ENCODE measurements at places on chromosomes 6 and 20. TPM values are rescaled to one million over a fixed set of nuclear protein-coding genes. Genes with fewer than 3 reads are reported as not detected.

- peaks cover 6% of the 10 kb centered on the region for H3K27me3 ChIP-seq
- no peak for DNase-seq
- no peaks in the 10 kb centered on the region for H3K4me1 ChIP-seq
- no peaks in the 10 kb centered on the region for H3K36me3 ChIP-seq
These were observed 174.0 kb downstream of the RNF144B start for GRCh38 chr6:18561037-18561750.

SEMG1 gene
- polyA plus RNA-seq: not detected

GRCh38 chr6:83006270-83006905, 59.3 kb downstream of the UBE3D start:
- no peak overlapping the region for H3K27ac ChIP-seq
- no peak overlapping the region for H3K4me3 ChIP-seq
- H3K4me1 ChIP-seq: peaks cover 2% of the 10 kb centered on the region
- no peaks in the 10 kb centered on the region for H3K27me3 ChIP-seq
- H3K36me3 ChIP-seq: no peaks in the 10 kb centered on the region
- DNase-seq: no peak

GRCh38 chr20:32619586-32619985, 34.5 kb upstream of the NOL4L start:
- no peak overlapping the region for H3K4me3 ChIP-seq
- peaks cover 2% of the 10 kb centered on the region for H3K27me3 ChIP-seq
- H3K4me1 ChIP-seq: no peaks in the 10 kb centered on the region
- no peaks in the 10 kb centered on the region for H3K36me3 ChIP-seq
- no peak for DNase-seq

DEF6 gene
- 17.4 TPM for polyA plus RNA-seq

DNA sequence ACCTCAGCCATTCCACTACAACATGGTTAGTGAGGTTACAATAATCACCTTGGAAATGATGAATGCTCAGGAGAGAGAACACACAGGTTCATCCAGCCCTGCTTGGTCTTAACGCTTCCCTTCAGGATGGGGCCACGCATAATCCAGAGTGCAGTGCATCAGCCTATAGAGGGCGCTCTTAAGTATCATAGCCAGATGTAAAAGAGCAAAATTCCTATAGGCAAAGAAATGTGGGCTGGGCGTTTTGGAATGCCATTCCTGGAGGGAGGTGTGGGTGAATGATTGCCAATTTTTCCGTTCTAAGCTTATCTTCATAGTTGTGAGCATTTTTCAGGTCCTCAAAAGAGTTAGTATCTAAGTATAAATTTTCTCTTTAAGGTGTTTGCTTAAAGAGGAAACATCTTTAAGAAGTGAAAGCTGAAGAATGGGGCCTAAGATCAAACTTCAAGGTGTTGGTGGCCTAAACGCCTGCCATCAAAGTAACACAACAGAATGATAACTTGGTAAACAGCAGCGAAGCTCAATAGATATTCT, 1.8 kb downstream of the RIPOR2 start:
- peaks cover 11% of the 10 kb centered on the region for H3K4me1 ChIP-seq
- no peak for DNase-seq
- no peaks in the 10 kb centered on the region for H3K27me3 ChIP-seq
- no peak overlapping the region for H3K27ac ChIP-seq
- H3K4me3 ChIP-seq: no peak overlapping the region
- H3K36me3 ChIP-seq: no peaks in the 10 kb centered on the region

DNA sequence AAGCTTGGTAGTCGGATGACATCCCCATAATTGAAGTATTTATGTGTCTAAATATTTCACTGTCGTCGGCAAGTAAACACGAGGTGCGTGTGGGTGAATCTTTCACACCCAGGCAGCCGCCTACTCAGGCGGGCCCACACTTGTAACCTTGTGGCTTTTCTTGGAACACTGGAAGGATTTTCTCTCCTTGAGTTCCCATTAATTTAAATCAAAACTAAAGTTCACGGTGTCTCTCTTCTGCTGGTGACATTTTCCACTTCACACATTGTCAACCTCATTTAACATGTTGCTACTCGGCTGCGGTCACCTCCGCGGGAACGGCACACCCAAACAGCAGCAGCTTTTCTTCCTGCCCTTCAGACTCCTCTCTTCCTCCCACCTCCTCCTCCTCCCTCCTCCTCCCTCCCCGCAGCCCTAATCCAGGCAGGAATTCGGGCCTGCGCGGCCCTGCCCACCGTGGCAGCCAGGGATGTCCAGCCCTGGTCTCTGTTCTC, 336.6 kb downstream of the QKI start:
- DNase-seq: no peak
- no peaks in the 10 kb centered on the region for H3K36me3 ChIP-seq
- H3K4me1 ChIP-seq: peaks cover 19% of the 10 kb centered on the region
- H3K4me3 ChIP-seq: peak overlapping the region; percentile 32

DNA sequence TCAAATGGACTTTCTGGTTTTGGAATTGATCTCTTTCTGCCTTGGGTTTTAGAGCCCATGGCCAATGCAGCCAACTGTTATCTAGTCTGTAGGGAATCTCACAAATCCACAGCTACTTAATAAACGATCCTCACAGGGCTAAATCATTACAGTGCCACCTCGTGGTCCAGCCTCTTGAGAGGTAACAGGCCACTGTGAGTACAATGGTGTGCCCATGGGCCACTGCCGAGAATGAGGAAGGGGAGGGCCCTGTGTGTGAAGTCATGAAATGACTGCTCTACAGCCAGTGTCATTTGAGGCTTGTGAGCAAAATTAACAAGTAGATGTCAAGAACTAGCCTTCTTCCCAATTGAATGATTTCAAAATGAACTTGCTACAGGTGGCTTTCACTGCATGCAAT, 54.3 kb upstream of the GMPR start:
- no peak for DNase-seq
- H3K27me3 ChIP-seq: peaks cover 1% of the 10 kb centered on the region
- H3K27ac ChIP-seq: no peak overlapping the region
- no peak overlapping the region for H3K4me3 ChIP-seq
- H3K36me3 ChIP-seq: no peaks in the 10 kb centered on the region

APCDD1L gene
- 3.7 TPM for polyA plus RNA-seq

DNA sequence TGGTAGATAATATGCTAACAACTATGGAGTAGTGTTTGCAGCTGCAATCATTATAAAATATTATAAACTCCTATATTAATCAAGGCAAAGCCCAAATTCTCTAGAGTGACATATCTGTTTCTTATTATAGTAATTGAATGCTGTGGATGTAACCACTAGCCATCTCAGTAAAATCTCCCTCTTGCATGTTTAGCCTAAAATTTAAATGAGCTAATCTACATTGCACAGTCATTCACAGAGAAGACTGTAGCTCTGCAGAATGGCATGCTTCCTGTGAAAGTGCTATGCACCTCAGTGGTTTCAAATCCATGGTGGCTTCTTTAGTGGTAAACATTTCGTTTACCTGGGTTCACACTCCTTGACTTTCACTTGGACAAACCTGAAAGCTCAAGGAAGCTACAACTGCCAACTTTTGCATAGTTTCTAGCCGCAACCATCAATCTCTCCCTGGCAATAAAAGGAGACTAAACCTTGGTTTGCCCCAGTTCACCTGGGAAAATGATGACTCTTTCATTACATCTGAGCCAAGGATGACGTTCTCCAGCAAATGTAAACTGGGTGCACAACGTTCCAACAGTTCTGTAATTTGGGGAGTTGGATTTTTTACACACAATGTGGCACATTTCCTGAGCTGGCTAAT, 47.2 kb downstream of the FILIP1 start:
- H3K4me1 ChIP-seq: no peaks in the 10 kb centered on the region
- no peaks in the 10 kb centered on the region for H3K36me3 ChIP-seq
- H3K27ac ChIP-seq: no peak overlapping the region
- DNase-seq: no peak

DNA sequence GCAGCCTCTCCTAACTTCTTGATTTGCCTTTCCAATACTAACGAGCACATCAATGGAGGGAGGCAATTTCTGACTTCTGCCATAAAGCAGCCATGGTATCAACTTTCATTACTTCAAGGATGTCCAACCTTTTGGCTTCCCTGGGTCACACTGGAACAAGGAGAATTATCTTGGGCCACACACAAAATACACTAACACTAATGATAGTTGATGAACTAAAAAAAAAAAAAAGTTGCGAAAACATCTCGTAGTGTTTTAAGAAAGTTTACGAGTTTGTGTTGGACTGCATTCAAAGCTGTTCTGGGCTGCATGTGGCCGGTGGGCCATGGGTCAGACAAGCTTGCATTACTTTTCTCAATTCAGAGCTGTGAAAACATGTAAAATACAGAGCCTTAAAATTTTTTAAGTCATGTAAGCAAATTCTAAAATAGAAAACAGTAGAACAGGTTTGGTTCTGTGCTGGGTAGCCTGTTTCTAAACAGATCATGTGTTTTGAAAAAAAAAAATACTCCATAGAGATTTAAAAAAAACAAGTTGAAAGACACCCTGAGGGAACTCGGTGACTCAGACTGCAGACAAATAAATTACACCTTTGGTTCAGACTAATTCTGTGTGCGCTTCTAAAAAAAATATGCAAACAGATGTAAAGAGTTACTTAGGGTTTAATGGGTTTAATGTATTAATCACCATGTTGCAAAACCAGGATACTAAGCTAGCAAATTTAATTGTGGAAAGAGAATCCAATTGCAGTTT, 43.6 kb upstream of the SLC22A23 start:
- peak; percentile 66 for DNase-seq
- H3K27ac ChIP-seq: peak overlapping the region; percentile 71
- no peaks in the 10 kb centered on the region for H3K27me3 ChIP-seq
- H3K4me1 ChIP-seq: peaks cover 13% of the 10 kb centered on the region
- H3K36me3 ChIP-seq: no peaks in the 10 kb centered on the region

- H3K27me3 ChIP-seq: no peaks in the 10 kb centered on the region
- no peak overlapping the region for H3K27ac ChIP-seq
- no peaks in the 10 kb centered on the region for H3K36me3 ChIP-seq
- H3K4me3 ChIP-seq: no peak overlapping the region
- no peak for DNase-seq
- peaks cover 13% of the 10 kb centered on the region for H3K4me1 ChIP-seq
These were observed 51.0 kb upstream of the TFAP2A start for GRCh38 chr6:10465629-10466499.

DNA sequence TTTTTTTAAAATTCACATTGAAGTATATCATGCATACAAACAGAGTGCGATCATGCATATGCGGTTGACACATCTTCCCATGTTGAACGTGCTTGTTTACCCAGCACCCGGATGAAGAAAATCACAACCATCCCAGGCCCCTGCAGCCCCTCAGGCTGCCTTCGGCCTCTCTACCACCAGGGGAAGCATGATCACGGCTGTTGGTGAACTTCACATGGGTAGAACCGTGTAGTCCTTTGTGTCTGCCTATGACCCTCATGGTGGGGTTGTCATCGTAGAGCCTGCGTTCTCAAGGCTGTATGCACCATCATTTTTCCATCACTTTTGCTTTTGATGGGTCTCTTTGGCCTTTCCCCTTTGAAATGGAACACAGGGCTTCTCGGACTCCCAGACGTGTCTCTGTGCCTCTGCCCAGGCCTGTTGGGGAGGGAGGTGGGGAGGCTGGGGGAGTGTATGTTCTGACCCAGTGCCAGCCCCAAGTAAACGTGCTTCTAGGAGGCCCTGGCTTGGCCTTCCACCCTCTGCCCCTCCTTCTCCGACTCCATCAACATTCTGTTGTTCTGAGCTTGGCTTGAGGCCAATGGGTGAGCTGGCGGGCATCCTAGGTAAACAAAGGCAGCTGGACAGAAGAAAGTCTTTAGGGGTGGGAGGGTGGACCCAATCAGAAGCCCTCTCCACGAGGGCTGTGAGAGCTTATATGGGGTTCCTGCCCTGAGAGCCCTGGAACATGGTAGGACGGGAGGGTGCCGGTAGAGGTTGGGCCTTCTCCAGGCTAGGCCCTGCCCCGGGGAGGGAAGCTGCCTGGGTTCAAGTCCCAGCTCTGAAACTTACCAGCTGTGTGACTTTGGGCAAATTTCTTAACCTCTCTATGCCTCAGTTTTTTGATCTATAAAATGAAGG, 39.7 kb downstream of the TGM2 start:
- no peak overlapping the region for H3K27ac ChIP-seq
- H3K4me3 ChIP-seq: no peak overlapping the region
- peaks cover 12% of the 10 kb centered on the region for H3K4me1 ChIP-seq
- DNase-seq: no peak

GRCh38 chr20:52682237-52682636, 289.9 kb upstream of the TSHZ2 start:
- no peak for DNase-seq
- H3K36me3 ChIP-seq: no peaks in the 10 kb centered on the region
- no peaks in the 10 kb centered on the region for H3K27me3 ChIP-seq
- no peak overlapping the region for H3K4me3 ChIP-seq

OR12D3 gene
- polyA plus RNA-seq: not detected

DNA sequence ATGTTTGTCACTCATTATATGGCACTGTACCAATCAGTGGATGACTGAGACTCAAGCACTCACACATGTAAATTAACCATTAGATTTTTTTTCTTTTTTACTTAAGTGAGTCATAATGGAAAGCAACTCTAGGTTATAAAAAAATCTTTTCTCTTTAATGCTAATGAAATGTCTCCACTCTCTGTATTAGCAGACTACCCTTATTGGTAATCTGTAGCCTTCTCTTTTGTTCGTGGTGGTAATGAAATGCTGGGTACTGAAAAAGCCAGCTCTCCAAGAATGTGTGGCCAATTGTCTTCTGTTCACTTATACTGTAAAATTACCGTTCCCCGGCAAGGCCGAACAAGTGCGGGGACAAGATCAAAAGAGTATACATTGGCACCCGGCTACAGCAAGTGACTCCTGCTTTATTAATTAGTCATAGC, 69.0 kb downstream of the AFG1L start:
- H3K4me1 ChIP-seq: peaks cover 10% of the 10 kb centered on the region
- no peaks in the 10 kb centered on the region for H3K36me3 ChIP-seq
- DNase-seq: no peak

- H3K27me3 ChIP-seq: no peaks in the 10 kb centered on the region
- no peak overlapping the region for H3K4me3 ChIP-seq
- no peak for DNase-seq
These were observed 9.7 kb downstream of the NOL7 start for GRCh38 chr6:13624871-13625288.

HLA-DRB5 gene
- polyA plus RNA-seq: 0.05 TPM

DNA sequence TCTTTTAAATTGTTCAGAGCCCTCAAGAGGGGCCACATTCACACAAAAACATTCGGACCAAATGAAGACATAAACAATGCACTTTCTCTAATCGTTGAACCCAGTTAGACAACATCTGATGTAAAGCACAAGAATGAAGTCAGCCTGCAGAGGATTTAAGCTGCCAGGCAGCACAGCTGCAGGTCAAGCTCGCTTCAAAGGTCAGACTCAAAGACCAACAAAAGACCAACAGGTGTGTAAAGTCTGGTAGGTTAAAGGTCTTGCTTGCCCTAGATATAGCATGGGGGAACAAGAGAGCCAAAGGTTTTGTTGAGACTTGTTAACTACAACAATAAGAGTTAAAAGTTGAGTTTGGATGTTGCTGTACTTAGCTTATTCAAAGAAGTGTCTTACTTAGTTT, 26.7 kb upstream of the MYLIP start:
- no peak overlapping the region for H3K4me3 ChIP-seq
- H3K4me1 ChIP-seq: no peaks in the 10 kb centered on the region
- DNase-seq: no peak
- no peaks in the 10 kb centered on the region for H3K36me3 ChIP-seq
- no peak overlapping the region for H3K27ac ChIP-seq

GRCh38 chr20:32982617-32983458, 21.4 kb downstream of the SUN5 start:
- DNase-seq: no peak
- H3K36me3 ChIP-seq: no peaks in the 10 kb centered on the region
- H3K27ac ChIP-seq: no peak overlapping the region
- no peaks in the 10 kb centered on the region for H3K4me1 ChIP-seq

Data from keratinocyte (primary cell).